ENCODE measurements at places on chromosomes 11 and 22.

DNA sequence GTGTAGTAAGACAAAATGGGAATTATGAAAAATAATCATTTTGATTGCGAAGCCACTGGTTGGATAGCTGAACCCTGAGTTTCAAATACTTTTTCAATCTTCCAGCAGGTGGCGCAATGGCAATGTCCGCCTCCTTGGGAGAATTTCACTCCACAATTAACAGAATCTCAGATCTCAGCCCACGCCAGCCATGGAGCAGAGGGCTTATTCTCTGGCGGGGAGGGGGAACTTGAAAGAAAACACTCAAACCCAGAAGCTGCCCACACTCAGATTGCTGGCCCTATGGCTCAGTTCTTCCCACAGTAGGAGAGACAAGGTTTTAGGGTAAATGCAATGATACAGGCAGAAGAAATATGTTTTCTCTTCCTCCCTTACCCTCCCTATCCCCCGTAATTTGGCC, 38.7 kb upstream of the RCN1 start:
- DNase-seq, result peak; percentile 75

DNA sequence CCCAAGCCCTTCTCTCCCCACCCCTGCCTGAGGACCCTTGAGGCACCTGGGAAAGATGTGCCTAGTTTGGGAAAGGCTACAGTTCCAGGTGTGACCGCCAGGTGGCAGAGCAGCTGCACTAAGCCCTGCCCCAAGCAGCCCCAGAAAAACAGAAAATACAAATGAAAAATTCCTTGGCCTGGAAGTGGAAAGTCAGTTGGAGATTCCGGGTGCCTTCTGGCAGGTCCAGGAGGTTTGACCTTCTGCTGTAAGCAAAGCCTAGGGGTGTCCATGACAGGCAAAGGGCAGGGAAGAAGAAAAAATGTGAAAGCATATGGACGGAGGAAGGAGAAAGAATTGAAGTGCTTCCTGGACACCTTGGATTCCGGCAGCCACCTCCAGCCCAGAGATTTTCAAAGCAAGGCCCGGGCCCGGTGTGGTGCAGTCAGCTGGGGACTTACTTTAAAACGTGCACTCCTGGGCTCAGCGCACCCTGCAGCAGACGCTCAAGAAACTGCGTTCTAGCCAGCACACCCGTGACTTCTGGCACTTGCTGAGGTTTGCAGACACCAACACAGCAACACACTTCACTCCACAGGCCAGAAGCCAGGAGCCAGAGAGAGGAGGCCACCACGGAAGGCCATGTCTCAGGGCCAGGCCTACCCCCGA, 37.3 kb upstream of the SLC22A12 start:
- DNase-seq, result peak; percentile 30

DNA sequence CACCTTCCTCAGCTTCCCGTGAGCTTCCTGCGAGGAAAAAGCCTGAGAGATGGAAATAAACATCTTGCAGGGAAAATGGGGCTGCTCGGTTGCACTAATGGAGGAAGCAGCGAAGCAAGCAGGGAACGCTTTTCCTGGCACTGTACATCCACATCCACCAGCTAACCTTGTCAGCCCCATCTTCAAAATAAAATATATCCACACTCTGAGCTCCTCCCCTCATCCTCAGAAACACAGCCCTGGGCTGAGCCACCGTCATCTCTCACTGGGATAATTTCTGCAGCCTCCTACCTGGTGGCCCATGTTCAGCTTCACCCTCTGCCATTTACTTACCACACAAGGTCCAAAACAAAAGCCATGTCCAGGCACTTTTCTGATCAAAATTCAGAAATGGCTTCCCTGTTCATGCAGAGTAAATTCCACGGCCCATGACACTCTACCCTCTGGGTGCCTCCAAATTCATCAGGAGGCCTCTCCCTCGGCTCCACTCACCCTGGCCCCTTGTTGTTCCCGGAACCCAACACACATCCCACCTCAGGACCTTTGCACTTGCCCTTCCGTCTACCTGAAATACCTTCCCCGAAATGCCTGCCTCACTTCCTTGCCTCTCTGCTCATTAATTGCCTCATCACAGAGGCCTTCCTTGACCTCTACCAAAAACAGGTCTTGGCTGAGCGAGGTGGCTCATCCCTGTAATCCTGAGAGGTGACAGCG, 13.0 kb downstream of the C11orf86 start:
- no peak for DNase-seq

DNA sequence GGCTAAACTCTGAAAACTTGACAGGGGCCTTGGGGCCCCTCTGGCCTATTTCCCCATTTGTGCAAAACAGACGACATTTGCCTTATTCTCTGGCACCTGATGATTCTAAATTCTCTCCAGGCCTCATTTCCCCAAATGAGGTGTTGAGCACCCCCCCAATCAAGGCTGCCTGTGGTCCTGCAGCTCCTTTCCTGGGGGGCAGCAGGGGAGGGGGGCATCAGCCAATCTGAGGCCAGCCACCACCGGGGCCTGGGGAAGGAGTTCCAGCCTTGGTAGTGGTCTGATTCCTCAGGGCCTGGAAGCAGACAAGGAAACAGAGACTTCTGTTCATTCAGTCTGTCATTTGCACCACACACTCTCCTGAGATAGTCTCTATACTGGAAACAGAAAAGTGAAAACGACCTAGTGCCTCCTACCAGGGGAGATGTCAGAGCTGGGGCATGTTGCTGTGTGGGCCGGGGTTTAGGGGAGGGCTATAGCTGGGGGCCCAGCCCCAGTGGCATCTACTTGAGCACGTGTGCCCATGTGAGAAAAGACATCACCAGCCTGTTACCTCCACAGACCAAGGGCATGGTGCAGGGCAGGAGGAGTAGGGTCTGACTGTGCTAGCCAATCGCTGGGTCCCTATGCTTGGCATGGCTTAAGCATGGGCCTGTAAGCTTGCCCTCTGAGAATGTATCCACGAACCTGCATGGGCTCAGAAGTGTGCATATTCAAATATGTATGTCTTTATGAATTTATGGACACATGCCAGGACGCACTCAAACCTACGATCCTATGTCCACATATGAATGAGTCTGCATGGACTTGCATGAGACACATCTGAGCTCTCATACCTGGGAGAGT, 1.8 kb upstream of the TPBGL start:
- no peak for DNase-seq

GRCh38 chr11:68734111-68734510, 17.2 kb downstream of the TESMIN start:
- DNase-seq, result no peak

- no peak for DNase-seq
These were observed 590.0 kb downstream of the BRD1 start for GRCh38 chr22:49237703-49238102.

DNA sequence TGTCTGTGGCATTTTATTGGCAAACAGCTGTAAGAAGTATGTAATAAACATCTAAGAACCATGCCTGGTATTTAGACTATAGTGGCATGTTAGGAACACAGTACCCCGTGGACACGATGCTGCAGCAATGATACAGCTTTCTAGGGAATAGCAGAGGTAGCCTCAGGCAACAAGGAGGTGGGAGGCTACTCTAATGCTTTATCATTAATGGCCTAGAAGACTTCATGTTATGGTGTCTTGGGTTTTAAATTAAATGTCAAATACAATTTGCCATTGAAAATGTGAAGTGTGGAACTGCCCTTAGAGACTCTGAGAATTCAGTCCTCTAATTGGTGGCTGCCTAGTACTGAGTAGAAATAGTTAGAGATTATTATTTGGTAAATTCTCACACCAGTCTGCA, 516.9 kb downstream of the CNTN5 start:
- DNase-seq, result no peak

Data from COLO829 (cell line).